ENCODE measurements at places on chromosomes 7 and 10.

GRCh38 chr10:51937308-51938140 lies 238.1 kb upstream of the CSTF2T start:
- no peak for DNase-seq

GRCh38 chr10:132186488-132187429 lies at the start of gene DPYSL4:
Gene DPYSL4, plus strand, starts transcription at chr10:132186948. Its CDS starts 116 bp downstream, at chr10:132187064.
- DNase-seq = no peak

DNA sequence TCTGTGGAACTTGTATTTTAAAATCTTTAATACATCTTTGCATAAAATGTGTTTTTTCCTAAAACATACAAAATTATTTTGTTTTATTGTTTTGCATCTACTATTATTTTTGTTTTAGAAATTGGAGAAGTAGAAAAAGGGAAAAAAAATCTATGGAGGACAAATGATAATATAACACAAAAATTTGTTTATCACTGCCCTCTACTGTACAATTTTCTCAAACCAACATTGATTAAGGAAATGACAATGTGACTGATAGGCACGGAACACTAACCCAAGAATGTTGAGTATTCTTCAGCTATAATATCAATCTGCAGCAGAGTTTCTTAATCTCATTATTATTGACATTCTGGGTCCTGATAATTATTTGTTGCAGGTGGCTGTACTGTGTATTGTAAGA lies 9.5 kb upstream of the ING3 start:
- DNase-seq = no peak

GRCh38 chr10:31075434-31075833 lies 43.8 kb upstream of the ZNF438 start:
- no peak for DNase-seq

DNA sequence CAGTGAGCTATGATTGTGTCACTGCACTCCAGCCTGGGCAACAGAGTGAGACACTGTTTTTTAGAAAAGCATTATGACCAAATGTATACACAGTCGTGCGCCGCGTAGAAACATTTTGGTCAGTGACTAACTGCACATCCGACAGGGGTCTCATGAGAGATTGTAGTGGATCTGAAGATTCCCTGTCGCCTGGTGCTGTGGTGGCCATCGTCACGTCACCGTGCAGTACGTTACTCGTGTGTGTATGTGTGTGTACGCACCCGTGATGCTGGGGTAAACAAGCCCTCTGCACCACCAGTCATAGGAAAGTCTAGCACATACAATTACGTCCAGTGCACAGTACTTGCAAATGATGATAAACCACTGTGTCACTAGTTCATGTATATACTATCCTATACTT lies 109.4 kb downstream of the ELFN1 start:
- DNase-seq = no peak

DNA sequence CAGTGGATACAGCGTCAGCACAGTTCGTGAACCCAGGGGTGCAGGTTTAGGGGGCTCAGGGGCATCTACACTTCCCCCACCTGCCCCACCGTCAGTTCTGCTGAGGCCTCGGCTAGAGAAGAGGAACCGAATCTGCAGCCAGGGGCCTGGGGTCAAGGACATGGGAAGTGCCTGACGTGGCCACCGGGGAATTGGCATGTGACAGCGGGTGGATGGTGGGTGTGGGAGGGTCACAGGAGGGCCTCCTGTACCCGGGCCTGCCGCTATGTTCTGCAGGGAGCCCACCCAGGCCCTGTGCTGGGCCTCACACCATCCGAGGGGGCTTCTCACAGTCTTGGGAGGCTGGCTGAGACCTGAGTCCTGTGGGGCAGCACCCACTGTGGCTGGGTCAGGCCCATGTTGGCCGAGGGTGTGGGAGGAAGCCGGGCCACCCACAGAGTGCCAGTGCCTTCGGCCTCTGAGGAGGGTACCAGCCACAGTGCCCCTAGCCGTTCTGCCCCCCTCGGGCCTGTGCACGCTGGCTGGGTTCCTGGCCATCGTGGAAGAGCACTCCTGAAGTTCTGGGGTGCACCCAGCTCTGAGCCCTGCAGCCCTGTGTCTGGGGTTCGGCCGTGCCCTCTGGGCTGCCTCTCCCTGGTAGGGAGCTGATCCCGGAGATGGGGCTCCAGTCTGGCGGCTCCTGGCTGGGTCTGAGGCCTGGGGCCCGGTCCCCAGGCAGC lies 5.9 kb downstream of the TTYH3 start:
- no peak for DNase-seq

GRCh38 chr10:27540672-27541071 lies 36.6 kb downstream of the RAB18 start:
- DNase-seq = no peak

DNA sequence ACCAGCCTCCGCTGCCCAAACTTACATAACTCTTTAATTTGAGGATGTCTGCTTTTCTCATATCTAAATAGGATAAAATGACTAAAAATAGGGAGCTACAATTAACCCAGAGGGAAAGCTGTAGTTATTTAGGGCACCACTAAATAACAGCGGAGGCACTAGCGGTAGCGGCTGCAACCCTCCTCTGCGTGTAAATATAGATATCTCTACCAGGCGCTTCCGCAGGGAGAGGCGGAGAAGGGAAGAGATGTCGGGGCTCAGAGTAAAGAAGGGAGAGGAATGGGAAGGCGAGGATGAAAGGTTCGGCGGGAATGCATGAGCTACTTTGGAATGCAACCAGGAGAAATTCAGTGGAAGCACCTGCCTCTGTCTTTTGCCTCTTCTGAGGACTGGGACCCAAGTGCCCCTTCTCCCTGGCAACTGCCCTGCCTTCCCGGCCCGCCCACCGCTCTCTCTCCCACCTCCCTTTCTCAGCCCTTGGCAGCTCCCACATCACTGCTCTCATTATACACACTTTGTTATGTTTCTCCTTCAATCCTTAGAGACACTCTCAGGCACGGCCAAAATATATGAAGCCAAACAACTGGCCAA lies 698.3 kb downstream of the PARD3 start:
- DNase-seq = no peak

DNA sequence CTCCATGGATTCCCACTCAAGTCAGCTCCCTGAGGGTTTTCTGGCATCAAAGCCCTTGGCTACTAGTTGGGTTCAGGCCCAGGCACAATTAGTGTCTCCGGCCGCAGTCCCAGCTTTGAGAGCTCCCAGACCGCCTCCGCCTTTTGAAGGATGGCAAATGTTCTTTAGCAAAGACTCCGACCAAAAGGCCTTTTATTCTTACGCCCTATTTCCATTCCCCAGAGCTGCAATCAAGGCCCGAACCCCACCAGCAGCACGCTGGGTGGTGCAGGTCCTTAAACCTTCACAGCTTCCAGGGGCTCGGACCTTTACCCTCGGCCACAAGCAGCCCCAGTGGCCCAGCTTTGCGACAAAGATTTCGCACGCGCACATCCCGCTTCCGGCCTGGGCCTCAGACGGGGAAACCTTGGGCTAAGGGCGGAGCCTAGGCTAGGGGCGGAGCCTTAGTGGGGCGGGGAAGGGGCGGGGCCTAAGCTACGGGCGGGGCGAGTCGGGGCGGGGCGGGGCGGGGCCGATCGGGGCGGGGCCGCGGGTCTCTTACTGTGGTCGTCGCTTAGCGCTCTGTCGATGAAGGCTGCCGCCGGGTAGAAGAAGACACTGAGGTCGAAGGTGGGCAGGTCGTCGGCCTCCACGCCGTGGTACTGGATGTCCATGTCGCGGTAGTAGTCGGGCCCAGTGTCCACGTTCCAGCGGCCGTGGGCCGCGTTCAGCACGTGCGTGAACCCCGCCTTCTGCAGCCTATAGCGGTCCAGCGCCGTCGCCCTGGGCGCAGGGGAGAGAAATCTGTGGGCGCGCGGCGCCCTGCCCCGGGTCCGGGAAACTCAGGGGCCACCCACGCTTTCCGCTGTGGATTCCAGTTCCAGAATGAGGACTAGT lies 68.0 kb upstream of the SAMD8 start:
- no peak for DNase-seq

- no peak for DNase-seq
Observed at GRCh38 chr7:114084002-114084471, 165.2 kb upstream of the PPP1R3A start.

DNA sequence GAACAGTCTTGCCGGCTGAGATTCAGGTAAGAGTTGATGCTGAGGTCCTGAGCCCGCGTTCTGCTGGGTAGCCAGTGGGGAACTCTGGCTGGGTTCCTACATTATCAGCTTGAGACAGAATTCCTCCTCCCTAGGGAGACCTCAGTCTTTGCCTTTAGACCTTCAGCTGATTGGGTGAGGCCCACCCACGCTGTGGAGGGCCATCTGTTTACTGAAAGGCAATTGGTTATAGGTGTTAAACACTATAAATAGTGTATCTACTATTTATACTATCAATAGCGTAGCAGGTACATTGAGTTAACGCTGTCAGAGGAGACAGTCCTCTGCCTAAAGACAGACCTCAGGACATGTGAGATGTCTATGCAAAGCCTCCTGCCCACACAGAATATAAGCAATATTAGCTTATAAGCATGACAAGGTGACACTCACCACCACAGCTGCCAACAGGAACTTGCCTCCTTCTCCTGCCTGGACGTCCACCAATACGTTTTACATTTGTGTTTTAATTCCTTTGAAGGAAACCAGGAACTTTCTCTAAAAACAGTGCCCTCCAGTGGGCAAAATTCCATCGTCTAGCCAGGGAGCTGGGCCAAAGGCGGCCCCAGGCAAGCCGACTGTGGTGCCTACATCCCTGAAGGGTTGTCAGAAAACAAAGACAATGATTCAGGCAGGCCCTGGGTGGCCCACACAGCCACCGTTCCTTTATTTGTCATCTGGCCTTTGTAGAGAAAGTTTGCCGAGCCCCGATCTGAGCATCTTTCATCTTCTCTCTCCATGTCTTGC lies 58.8 kb downstream of the INSIG1 start:
- no peak for DNase-seq

DNA sequence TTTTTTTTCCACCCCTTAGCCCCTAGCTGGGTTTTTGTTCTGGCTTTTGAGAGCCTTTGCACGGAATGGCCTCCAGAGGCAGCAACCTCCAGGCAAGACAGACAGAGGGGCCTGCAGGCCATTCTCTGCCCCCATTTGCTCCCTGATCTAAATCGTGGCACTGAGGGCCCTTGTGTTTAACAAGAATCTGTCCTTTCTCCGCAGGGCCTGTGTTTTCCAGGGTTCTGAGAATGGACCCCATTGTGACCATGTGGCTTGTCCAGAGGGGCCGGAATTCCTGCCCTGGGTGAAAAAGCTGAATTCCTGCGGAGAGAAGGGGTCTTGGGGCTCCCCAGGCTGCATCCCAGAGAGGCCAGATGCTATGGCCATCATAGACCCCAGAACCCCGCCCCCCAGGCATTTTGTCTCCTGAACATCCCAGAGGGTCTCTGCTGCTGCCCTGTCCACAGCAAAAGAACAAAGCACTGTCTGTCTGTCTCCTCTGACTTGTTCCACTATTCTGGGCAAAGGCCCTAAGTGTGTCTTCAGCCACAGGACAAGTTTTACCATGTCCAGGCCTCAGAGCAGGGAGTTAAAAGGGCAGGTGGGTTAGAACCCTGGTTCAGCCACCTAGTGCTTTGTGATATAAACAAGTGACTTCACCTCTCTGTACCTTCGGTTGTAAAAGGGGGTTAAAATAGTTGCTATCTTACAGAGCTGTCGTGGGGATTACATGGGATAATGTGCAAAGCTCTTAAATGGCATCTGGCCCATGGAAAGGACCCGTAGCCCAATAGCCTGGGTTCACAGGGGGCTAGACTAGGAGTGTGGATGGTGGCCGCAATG lies 155.6 kb downstream of the SH3PXD2A start:
- DNase-seq = no peak

DNA sequence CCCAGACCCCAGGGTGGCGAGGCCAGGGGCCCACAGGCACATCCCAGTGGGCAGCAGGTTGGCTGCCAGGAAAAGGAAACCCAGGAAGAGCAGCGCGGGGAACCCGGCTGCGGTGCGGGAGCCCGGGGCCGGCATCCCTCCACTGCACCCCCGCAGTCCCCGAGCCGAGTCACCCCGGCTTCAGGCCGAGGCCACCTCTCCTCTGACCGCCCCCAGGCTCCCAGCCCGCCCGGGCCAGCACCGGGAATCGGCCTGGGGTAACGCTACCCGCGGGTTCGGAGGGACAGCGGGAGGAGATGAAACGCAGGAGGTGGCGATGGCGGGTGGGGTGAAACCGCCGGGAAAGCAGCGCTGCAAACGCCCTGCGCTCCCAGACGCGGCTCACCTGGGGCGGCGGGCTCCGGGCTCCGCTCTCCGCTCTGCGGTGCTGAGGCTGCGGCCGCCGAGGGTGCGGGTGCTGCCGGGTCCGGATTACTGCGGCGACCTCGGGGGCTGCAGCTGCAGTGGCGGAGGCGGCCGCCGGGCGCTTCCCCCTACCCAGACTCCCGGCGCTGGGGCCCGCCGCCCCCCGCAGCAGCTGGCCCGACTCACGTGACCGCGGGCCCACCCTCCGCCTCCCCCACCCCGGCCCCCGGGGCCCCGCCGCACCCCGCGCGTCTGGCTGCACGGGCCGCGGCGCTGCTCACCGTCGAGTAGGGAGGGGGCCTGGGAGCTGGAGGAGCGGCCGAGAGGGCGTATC lies at the start of gene SCRN1:
Gene SCRN1, minus strand, starts transcription at position 545 of the 739 bp plus-strand sequence. CDS start 20,734 bp downstream, outside the sequence.
- DNase-seq = no peak

GRCh38 chr10:60141896-60142559 lies 235.7 kb upstream of the CCDC6 start:
- no peak for DNase-seq

GRCh38 chr10:51629934-51630639 lies 69.3 kb downstream of the CSTF2T start:
- DNase-seq = no peak

DNA sequence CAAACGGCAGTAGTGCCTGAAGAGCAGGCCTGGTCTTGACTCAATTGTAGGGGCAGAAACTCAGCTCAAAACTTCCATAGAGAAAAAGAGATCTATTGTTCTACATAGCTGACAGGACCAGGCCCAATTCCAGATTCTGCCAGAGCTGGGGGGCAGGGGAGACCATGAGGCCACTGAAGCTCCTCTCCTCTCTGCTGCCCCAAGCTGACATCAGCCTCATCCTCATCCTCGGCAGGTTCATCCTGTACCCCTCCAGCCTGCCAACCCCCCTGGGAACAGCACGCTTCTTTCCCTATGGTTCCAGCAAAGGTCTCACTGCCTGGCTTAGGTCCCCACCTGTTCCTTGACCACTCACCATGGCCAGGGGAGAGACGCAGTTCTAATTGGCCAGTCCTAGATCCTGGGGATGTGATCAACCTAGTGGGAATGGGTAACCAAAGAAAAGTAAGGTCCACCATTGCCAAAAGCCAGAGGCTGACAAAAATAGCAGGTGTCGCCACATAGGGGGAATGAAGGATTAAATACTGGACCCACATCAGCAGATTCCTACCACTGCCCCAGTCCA lies 42.9 kb downstream of the CCDC3 start:
- DNase-seq = no peak

GRCh38 chr7:141071260-141071854 lies 2.5 kb upstream of the TMEM178B start:
- DNase-seq = peak; percentile 22

DNA sequence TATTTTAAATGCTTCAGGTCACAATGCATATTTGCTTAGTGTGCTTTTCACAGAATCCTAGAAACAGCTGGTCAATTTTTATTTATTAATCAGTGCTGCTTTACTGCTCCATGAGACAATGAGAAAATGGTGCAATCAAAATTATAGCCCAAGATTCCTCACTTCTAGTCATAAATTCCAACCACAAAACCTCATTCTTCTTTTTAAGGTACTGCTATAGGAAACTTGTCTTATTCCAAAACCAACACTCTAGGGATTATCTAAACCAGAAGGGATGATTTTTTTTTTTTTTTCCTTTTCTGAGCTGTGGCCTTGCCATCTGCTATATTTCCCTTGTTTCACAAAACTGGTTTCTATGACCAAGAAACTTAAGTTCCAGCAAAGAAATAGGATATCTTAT lies 64.0 kb upstream of the SEMA3A start:
- no peak for DNase-seq
